ENCODE measurements at places on chromosomes 1 and 21.

DNA sequence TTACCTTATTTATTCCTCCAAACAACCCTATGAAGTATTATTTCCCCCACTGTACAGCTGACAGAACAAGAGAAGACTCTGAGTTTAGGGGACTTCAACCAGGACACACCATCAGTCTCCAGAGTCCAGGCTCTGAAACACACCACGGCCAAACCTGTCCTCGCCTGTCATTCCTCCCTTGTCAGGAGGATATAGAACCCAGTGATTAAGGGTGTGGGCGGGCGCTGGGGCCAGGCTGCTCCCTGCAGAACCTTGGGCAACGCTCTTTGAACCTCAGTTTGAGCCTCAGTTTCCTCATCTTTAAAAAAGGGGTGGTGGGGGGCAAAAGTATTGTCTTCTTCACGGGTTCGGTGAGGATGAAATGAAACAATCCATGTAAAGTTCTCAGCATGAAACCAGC lies 9.4 kb upstream of the CEP85 start:
- no peak for DNase-seq

GRCh38 chr21:34661848-34662247 lies 6.9 kb upstream of the CLIC6 start:
- no peak for DNase-seq

- DNase-seq, result no peak
Measured at GRCh38 chr1:55916481-55916880, 662.9 kb downstream of the PLPP3 start.

GRCh38 chr1:196063294-196063693 lies 544.9 kb downstream of the KCNT2 start:
- no peak for DNase-seq

DNA sequence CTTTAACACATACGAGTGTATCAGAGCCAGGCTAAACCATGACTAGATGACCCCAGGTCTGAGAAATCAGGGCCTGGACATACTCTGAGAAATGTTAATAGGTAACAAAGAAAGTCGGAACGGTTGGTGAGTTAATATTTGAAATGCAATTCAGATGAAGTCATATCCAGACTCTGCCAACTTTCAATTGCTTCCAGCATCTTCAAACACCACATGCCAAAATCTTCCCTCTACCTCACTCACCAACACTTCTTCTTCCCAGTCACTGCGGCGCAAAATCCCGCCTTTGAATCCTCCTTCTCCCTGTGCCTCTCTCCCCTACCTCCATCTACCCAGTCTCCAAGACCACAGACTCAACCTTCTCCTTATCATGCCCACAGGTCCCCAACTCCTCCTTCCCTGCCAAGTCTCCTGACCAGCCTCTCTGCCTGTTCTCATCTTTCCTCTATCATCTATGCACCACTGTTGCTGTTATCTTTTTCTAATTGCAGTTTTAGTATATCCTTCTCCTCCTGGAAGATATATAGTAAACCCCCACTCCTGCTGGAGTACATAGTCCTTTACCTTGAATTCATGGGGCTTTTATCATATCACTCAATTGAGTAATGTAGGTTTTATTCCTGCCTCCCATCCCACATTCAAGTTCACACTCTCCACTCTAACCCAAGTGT lies 41.3 kb downstream of the ZBTB18 start:
- DNase-seq, result no peak

DNA sequence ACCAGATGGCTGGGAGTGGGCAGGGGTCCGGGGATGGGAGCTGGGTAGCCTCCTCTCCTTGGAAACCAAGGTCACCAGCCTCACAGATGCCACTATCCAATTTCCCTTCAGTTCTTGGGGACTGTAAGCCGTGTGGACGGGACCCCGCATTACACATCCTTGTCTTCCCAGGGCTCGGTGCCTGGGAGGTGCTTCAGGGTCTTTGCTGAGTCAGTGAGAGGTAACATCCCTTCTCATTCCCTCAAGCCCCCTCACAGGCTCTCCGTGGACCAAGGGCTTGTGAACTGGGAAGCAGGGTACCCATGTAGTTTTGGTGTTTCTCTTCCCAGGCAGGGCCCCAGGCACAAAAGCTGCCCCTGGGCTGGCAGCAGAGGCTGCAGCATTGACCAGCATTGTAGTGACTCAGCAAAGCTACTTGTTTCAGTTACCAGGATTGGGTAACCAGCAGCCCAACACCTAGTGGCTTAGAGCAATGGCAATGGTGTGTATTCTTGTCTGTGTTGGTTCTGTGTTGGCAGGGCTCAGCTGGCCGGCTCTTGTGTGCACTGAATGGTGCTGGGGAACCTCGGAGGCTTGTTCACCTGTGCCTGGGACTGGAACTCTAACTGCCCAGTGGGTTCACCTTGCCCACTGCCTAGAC lies 24.6 kb upstream of the PCBP3 start:
- DNase-seq, result no peak

- DNase-seq, result no peak
Measured at GRCh38 chr1:205275916-205276688, 45.4 kb downstream of the NUAK2 start.

- no peak for DNase-seq
Measured at GRCh38 chr1:200776949-200777348, 38.3 kb downstream of the CAMSAP2 start.

GRCh38 chr1:180936110-180937011 lies 23.7 kb downstream of the KIAA1614 start:
- no peak for DNase-seq

DNA sequence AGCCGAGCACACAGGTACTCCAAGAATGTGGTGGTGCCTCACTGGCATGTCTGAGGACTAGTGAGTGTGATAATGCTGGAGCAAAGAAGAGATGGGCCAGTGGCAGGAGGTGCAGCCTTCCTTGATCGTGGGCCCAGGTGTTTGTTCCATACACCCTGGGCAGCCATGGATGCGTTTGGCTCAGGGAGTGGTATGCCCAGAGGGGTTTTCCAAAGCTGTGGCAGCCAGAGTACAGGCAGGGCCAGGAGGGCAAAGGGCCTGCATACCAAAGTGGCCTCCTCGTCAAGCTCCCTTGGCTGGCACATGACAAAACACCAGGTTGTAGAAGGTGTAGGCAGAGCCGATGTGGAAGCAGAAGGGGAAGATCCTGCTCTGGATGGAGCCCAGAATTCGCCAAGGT lies 19.0 kb downstream of the PARS2 start:
- DNase-seq, result no peak

DNA sequence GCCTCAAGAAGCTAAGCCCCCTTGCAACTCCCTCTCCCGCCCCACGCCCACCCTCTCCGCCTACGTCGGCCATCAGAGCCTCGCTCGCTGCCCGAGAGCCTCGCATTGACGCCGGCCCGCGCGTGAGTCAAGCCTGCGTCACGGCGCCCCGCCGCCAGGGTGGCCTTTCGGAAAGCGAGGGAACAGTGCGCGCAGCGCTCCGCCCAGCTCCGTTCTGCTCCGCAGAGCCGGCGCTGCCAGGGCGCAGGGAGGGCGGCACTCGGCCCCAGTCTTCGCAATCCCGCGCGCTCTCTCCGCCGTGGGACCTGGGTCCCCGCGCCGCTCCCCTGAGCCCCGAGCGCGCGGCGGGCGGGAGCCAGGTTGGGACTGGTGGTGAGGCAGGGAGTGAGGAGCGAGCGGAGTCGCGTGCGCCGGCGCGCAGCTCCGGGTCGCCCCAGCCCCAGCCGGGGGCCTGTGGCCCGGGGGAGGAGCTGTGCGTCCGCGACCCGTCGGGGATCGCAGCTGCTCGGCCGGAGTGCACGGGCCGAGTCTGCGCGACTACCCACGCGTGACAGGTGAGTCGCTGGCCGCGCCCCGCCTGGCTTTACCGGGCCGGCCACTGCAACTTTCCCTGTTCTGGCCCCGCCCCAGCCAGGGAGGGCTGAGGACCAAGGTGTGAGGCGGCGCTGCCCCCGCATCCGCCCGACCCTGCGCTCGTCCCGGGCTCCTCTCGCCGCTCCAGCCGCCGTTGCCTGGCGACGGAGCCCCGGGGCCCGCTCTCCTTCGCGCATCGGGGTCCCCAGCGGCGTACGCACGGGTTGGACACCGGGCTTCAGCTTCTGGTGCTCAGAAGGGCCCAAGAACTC lies at the start of gene SLC6A17:
Gene SLC6A17 (plus strand): TSS at position 165 of the 845 bp plus-strand sequence. CDS start 16,436 bp downstream, outside the sequence.
- DNase-seq, result no peak

DNA sequence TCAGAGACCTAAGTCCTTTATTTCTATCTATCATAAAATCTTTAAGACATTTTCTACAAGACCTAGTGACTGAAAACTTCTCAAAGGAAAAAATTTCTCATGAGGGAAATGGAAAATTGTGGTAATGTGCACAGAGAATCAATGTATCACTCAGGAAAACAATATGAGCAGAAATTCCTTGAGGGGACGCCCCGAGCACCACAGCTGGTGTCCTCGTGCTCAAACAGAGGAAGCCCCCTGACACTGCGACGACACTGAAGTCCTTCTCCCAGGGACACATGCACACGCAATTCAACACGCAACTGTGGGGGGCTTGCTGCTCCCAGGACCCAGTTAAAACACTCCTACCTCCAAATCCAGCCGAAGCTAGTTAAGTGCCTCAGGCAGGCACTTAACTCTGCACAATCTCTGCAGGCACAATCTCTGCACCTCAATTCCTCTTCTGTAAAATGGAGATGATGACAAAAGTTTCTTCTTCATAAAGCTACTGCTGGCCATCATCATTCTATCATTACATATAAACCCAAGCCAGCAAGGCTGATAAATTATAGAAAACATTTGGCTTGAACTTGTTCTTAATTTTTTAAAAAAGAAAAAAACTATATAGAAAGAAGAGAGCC lies 16.0 kb downstream of the ZBTB17 start:
- no peak for DNase-seq

DNA sequence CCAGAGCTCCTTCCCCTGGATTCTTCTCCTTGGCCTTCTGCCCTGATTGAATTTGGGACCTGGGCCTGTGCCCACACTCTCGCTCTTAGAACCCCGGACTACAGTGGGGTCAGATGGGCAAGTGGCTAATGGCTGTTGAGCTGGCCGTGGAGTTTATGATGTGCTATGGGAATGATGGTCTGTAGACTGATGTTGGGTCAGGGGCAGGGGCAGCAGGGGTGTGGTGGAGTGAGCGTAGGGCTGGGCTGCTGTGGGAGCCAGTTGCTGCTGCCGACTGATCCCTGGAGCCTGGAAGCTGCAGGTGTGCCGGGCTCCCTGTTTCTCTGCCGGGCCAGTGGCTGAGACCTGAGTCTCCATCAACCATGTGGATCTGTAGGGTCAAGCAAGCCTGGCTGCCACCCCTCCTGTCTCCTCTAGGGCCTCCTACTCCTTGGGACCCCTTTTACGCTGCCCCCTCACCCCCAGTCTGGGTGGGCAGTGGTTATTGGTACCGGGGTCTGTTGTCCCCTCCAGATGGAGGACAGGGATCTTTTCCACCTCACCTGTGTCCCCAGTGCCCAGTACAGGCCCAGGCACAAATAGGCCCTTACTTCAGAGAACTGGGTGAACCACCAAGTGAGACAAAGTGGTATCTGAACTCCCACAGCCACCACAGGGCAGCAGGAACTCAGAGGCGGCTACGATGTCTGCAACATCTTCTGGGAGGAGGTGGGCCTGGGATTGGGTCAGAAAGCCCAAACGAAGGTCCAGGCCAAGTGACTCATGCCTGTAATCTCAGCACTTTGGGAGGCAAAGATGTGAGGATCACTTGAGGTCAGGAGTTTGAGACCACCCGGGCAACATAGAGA lies 5.1 kb downstream of the PODN start:
- no peak for DNase-seq

GRCh38 chr21:15031790-15032357 lies 32.9 kb downstream of the NRIP1 start:
- no peak for DNase-seq

- DNase-seq, result no peak
Measured at GRCh38 chr1:235229868-235230267, 68.8 kb upstream of the RBM34 start.

DNA sequence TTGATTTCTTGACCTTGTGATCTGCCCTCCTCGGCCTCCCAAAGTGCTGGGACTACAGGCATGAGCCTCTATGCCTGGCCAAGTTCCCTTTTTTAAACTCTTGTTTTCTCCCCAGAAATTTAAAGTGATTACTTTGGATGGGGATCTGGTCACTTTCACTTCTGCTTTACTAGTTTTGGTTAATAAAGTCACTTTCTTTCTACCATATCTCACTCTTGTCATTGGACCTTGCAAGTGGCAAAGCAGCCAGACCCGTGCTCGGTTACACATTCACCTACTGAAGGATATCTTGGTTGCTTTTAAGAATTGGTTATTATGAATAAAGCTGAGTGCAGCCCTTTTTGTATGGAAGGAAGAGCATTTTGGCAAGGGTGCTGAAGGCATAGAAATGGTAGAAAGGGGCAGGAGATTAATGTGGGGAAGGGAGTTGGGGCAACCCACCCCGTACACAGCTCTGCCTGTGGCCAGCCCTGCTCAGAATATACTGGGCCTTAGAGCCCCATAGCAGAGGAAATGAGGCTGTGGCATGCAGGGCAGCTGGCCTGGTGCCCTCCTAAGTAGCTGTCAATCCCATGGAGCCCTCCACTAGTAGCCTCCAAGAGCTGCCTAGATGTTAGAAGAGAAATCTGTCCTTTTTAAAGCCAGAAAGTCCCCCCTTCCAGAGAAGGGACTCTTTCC lies 40.7 kb downstream of the CD2 start:
- DNase-seq, result peak; percentile 70

GRCh38 chr21:17976139-17976538 lies 157.0 kb upstream of the C21orf91 start:
- DNase-seq, result no peak

DNA sequence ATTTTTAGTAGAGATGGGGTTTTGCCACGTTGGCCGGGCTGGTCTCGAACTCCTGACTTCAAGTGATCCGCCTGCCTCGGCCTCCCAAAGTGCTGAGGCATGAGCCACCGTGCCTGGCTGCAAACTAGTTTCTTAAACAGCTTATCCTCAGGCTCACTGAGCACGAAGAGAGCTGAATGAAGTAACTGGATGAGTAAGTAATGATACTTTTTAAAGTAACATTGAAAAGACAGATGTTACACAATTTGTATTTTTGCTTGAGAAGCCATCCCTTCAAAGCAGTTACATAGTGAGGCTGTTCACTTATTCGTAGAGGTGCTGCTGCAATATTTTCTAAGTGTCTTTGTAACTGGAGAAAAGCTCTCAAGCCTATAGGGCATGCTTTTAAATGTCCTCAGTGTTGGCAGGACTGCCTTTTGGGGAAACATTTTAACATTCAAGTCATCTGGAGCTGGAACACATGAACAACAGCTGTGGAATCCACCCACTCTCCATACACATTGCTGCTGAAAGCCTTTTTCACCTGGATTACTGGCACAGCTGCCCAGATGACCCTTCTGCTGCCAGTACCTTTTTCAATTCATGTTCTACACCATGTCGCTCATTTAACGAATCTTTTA lies 2.7 kb upstream of the YBX1 start:
- DNase-seq, result no peak

GRCh38 chr1:84840346-84840745 lies 52.7 kb downstream of the LPAR3 start:
- DNase-seq, result no peak

DNA sequence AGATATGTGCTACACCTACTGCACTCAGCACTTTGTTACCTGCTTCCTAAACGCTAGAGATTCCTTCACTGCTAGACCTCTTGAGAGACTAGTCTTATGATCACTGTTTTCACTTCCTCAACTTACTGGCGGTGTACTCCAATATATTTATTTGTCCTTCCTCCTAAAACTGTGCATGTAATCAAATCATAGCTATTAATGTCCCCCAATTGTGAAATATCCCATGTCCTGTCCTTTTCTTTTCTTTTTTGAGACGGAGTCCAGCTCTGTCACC lies 3.4 kb downstream of the SOAT1 start:
- no peak for DNase-seq
